ENCODE measurements at places on chromosomes 1 and 21. TPM values are rescaled to one million over a fixed set of nuclear protein-coding genes. Genes with fewer than 3 reads are reported as not detected.

- DNase-seq: no peak
These were observed 7.0 kb upstream of the CDK11B start for GRCh38 chr1:1665815-1666251.

- DNase-seq: no peak
These were observed 289.6 kb upstream of the ST6GALNAC5 start for GRCh38 chr1:76577525-76578185.

DNA sequence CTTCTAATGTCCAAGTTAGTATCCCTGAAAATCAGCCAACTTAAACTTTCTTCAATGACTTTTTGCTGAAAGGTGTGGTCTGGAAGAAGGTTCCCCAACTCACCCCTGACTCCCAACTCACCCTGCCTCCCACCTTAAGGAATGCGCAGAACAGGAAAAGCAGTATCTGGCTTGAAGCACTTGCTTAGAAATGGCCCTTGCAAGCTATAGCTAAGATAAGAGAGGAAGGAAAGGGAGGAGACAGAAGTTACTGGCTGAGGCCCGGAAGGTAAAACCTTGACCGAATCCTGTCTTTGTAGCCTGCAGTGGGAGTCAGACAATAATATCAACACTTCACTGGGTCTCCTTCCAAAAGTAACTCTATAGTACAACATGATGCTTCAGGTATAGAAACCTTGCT, 2.9 kb downstream of the CYYR1 start:
- DNase-seq: no peak

Gene GUCA2B
- total RNA-seq: not detected

Gene H6PD
- total RNA-seq: 40.2 TPM

DNA sequence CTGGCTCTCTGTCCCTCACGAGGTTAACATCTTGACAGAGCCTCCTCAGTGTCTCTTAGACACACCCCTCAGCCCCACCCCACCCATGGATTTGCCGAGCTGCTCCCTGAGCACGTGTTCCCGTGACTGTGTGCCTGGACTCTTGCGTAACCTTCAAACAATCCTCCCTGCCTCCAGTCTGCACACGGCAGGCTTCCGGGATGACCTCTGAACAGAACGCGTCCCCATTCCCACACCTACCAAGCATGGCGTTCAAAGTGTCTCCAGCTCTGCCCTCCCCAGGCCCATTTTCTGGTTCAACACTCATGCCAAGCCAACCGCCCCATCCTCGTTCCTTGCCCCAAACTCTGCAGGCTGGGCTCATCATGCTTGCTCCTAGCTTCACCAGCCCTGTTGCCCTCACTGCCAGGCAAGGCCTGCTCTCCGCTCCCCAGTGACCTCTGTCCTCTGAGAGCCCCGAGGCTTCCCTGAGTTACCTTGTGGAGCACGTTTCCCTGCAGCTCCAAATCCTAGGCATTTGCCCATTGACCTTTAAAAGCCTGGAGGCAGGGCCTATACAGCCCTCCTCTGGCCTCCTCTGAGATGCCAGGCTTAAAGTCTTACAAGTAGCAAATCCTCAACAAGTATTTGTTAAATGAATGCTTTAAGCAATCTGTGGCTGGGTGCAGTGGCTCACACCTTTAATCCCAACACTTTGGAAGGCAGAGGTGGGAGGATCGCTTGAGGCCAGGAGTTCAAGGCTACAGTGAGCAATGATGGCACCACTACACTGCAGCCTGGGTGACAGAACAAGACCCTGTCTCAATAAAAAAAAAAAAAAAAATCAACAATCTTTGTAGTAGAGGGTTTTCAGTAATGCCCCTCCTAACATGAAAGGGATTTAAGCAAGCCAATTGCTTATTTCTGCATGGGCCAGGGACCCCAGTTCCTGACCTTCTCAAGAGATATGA, 5.0 kb downstream of the AGT start:
- no peak for DNase-seq

DNA sequence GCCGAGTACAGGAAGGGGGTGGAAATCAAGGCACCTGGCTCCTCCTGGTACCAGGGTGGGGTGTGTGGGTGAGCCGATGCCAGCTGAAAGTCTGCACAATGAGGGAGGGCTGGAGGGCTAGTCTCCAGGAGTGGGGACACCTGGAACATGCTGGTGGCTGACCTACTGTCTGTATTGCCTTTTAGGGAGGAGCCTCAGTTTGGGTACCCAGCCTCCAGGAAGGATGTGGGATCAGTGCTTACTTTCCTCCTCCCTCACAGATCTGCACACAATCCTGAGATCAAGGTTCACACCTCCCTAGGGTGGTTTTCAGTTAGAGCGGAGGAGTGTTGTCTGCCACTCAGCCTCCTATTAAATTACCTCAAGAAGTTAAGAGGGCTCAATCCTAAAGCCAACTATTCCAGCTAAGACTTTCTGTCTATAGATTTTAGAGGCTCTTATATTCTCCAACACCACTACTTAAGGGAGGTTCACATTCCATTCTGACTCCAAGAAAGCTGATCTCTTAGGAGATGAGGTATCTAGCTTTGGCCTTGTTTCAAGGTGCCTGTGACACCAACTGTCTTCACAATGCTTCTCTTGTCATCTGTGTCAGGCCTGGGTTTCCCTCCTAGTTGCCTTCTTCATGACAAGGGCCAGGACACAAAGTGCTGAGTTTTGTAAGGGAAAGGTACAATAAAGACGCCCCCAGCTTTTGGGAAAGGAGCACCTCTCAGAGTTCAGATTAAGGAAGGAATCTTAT, 15.7 kb downstream of the SSR2 start:
- DNase-seq: peak; percentile 38

DNA sequence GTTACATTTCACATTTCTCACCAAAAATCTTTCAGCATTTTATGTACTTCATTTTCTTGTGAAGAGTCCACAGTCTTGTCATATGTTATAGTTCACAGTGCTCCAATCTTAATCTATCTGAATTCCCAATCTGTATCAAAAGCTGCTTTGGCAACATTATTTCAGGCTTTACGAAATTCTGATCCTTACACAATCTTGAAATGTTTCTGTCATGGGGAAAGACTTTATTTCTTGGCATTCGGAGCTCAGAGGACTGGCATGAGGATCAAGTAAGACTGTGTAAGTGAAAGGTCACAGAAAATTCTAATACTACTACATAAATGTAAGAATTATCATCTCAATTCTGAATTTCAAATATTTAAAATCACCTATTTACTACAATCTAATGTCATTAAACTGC, 2.0 kb downstream of the USP33 start:
- no peak for DNase-seq
